ENCODE measurements at places on chromosomes 11 and 22.
A peak's percentile ranks its signal among the peaks of the same experiment; 100 is the strongest.

DNA sequence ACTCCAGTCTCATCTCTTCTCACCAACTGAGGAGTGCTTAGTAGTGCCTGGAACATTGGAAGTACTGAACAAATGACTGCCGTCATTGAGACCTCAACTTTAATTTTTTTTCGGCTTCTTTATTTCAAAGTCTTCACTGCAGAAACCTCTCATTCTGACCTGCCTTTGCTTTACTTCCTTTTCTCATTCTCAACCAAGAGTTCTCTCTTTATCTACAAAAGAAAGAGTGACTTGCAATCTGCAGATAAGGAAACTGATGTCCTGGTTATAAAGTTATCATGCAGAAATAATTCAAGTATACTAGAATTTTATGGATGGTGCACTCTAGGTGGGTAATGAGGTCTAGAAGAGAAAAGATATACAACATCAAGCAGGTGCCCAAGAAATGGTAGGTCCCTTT lies 1.2 kb upstream of the EED start:
- no peak for DNase-seq

DNA sequence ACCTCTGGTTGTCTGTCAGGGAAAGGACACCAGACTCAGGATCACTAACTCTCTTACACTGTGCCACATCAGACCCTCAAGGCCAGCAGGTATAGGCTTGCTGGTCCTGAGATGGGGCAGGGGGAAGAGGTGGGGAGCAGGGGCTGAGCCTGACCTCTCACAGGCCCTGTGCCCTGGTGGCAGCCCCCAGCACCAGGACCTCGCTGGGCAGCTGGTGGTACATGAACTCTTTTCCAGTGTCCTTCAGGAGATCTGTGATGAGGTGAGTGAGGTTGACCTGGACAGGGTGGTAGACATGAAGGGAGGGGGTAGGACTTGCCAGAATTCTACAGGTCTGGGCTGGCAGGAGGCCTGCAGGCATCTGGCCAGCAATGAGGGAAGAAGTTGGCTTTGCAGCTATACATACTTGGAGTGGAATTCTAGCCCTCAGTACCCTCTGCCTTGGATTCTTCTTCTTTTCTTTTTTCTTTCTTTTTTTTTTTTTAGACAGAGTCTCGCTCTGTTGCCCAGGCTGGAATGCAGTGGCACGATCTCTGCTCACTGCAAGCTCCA lies 1.4 kb downstream of the NUDT22 start:
- no peak for DNase-seq

GRCh38 chr11:47413908-47414684 lies 5.7 kb downstream of the SLC39A13 start:
- DNase-seq: no peak

GRCh38 chr11:35118906-35119305 lies 20.1 kb upstream of the CD44 start:
- no peak for DNase-seq

- no peak for DNase-seq
Observed at GRCh38 chr11:21944577-21944976, 248.3 kb upstream of the ANO5 start.

- DNase-seq: no peak
Observed at GRCh38 chr11:13046637-13047570, 37.8 kb downstream of the RASSF10 start.

DNA sequence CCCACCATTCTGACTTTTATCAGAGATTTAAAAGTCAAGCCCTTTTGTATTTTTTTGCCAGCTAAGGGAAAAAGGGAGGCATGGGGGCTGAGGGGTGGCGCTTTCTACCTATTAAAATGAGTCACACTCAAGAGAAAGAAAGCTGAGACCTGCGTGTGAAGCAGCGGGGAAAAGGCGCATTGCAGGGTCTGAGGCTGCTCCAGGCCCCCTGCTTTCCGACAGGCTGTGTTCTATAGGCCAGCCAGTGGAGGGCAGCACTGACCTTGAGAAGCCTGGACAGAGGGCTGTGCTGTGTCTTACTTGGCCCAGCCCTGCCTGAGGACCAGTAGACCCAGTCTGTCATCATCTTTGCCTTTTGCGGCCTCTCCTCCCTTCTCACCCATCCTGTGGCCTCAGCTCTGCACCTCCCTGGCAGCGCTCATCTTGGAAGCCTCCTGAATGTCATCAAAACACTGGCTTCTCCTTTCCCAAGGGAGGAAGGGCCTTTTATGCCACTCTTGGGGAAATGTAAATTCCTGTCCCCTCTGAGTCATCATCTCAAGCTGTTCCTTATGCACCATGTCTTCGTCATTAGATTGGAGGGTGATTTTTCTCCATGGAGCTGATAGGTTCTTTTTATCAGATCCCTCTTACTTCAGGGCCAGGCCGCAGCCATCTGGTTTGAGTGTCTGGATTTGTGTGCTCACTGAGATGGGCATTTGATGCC lies 12.6 kb upstream of the MAPK8IP1 start:
- peak; percentile 24 for DNase-seq

GRCh38 chr11:63277345-63277943 lies 34.0 kb upstream of the SLC22A25 start:
- DNase-seq: no peak

DNA sequence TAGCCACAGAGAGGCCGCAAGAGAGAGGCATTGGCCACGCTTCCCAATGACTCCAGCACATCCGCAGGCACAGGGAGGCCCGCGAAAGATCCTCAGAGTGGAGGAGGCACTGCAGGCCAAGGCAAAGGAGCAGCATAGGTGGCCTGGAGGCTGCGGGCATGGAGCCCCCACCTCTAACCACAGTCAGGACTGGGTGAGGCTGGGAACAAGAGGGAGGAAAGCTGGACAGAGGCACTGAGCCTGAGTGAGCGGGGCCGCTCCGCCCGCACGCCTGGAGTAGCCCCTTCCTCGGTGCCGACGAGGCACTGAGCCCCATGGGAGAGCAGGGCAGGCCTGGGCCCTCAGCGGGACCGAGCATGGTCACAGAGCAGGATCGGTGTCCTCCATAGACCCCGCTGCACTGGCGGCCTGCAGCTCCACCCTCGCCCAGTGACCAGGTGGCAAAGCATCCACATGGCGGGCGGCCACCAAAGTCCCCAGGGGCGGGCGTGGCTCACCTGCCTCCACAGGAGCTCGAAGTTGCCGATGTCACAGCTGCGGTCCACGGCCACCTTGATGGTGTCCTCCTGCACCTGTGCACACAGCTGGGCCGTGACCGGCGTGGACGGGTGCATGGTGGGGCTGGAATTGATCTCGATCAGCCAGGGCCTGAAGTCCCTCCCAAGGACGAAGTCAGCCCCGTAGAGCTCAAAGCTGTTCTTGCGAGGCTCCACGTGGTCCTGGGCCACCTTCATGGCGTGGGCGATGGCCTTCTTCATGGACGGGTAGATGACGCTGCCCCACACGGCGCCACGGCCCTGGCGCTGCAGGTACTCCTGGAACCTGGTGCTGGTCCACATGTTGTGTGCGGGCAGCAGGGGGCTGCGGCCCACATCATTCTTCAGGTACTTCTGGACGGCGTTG lies 18.9 kb upstream of the IL17REL start:
- DNase-seq: no peak

- no peak for DNase-seq
Observed at GRCh38 chr11:128505449-128506065, 81.8 kb downstream of the ETS1 start.

DNA sequence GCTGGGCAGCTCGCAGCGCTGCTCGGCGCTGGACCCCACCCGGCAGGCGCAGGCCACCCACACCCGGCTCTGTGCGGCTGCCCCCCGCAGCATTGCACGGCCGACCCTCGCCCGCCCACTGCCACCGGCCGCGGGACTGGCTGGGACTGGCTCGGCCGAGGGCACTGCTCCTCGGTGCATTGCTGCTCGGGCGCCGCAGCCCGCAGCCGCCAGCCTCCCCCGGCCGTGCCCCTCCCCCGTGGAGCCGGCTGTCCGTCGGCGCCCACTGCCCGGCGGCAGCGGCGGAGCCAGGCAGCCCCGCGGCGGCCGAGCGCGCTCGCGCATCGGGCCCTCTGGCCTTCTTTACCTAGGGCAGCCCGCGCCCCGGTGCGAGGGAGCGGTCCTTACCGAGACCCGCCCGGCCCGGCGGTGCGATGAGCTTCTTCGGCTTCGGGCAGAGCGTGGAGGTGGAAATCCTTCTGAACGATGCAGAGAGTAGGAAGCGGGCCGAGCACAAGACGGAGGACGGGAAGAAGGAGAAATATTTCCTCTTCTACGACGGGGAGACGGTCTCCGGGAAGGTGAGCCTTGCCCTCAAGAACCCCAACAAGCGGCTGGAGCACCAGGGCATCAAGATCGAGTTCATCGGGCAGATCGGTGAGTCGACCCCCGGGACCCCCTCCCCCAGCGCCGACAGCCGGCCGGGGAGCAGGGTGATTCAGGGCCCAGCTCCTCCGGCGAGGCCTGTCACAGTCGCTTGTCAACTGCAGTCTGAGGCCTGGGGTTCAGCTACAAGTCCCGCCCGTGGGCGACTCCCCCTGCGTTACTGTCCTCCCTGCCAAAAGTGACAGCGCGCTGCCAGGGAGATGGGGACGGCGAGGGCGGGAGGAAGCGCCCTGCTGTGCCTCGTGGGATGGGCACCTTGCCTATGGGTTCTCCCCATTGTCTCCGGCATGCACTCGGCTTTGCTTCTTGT lies 516 bp downstream of the VPS26B start:
- no peak for DNase-seq
